Stimulated activated CD4-positive, alpha-beta T cell treated with anti-CD3 and anti-CD28 coated beads, Interleukin-12 subunit alpha, Interleukin-12 subunit beta, amount 100 ng/mL, for 48 hours (primary cell): ENCODE measurements at places on chromosomes 7 and 10.

DNA sequence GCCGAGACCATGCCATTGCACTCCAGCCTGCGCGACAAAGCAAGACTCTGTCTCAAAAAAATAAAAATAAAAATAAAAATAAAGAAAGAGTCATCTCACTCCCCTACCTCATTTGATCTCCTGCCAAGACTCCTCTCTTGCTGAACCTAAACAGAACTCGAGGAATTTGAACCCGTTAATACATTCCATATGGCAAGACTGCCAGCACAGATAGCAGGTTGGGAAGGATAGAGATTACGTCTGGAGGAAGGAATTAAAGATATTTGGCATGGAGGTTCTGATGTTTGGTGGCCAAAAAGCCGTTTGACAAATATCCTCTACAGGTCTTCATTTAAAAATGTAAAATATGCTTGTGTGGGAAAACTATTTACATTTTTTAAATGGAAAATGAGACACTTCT lies 549.6 kb downstream of the HTR7 start:
- DNase-seq = no peak

DNA sequence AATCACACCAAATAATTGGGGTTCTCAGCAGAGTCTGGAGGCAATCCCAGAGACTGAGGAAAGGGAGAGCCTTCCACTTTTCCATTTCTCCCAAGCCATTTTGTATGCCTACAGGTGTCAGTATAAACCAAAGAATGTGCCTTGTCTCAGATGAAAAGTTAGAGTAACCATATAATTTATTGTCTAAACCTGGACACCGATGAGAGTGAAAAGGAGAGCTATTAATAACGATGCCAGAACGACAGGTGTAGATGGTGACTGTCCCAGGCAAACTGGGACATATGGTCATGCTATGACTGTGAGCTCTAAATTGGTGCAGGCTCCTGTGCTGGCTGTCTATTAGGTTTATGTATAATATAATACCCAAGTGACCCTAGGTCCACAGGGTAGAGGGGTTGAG lies 219.6 kb downstream of the ARHGAP12 start:
- DNase-seq = no peak

DNA sequence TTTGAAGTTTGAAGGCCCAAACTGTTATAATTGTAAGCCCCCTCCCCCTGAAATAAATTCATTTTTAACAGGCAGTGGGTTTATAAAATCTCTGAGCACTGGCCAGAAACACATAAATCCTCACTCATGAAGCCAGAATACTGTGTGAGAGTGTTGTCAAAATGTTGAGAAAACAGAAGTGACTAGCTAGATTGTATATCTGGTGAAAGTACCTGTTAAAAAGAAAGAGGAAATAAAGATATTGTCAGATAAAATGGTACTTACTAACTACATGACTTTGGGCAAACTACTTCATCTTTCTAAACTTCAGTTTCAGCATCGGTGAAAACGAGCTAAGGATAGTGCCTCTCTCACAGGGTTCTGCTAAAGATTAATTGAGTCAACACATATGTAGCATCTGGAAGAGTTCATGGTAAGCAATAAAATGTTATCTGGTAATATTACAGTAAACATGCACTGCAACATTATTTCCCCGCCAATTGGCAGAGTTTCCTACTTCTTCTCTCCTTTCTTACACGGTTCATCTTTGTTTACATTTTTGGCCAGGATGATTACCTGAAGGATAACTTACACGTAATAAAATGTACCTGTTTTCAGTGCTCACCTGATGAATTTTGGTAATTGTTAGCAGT lies 202.5 kb upstream of the CHRM2 start:
- no peak for DNase-seq

GRCh38 chr10:117955176-117955575 lies 91.6 kb downstream of the RAB11FIP2 start:
- no peak for DNase-seq

DNA sequence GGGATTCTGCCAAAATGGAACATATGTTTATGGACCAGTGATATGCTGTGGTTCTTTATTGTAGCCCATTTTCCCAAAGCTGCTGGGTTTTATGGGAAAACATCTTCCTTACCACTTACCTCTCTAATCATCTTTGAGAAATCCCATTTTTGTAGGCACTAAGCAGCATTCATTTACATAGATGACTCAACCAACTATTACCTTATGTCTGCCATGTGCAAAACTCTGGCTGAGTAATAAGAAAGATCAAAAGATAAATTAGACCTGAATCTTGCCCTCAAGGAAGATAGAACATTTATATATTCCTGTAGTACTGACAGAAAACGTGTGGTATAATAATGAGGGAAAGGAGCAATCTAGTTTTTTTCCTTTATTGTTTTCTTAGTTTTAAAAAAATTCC lies 24.3 kb downstream of the CBLL1 start:
- DNase-seq = no peak
